Osteocyte (in vitro differentiated cells): ENCODE measurements at places on chromosomes 6 and 20. TPM values are rescaled to one million over a fixed set of nuclear protein-coding genes. Genes with fewer than 3 reads are reported as not detected.
A peak's percentile ranks its signal among the peaks of the same experiment; 100 is the strongest.

DNA sequence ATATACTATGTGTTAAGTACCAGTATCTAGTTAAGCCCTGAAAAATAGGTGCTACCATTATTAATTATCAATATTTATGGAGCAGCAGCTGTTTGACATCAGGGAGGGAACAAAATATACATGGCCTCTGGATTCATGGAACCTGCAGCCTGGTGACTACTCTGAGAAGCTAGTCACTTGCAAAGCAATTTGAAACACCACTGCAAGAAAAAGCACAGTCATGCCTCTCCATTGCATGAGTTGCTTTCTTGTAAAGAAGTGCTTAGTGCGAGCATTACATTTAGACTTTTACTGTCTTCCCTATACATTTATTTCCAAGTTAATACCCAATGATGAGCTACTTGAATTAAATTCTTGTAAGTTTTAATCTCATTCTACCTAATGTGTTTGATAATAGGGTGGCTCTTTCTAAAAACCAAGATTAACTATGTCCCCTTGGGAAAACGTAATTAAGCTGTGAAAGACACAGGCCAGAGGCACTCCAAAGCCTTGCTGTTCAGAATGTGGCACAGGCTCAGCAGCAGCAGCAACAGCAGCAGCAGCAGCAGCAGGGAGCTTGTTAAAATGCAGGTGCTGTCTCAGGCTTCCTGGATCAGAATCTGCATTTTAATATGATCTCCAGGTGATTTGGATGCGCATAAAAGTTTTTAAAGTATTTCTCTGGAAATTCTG, 83.6 kb downstream of the PFDN4 start:
- DNase-seq: no peak

POPDC3 gene
- 1.6 and 2.1 TPM in 2 replicates for total RNA-seq

VPS16 gene
- 45.2 and 51.1 TPM in 2 replicates for total RNA-seq

GRCh38 chr6:40196135-40196518, 261.9 kb upstream of the MOCS1 start:
- peak; percentile 65 for DNase-seq

SLC17A9 gene
- not detected in 2 replicates for total RNA-seq

DNA sequence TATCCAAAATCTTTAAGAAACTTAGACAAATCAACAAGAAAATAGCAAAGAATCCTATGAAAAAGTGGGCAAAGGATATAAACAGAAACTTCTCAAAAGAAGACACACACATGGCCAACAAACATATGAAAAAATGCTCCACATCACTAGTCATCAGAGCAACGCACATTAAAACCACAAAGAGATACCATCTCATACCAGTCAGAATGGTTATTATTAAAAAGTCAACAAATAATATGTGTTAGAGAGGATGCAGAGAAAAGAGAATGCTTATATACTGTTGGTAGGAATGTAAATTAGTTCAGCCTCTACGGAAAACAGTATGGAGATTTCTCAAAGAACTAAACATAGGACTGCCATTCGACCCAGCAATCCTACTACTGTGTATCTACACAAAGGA, 212.0 kb upstream of the DTNBP1 start:
- no peak for DNase-seq

TCF15 gene
- not detected in 2 replicates for total RNA-seq

CST5 gene
- total RNA-seq: not detected in 2 replicates

DNA sequence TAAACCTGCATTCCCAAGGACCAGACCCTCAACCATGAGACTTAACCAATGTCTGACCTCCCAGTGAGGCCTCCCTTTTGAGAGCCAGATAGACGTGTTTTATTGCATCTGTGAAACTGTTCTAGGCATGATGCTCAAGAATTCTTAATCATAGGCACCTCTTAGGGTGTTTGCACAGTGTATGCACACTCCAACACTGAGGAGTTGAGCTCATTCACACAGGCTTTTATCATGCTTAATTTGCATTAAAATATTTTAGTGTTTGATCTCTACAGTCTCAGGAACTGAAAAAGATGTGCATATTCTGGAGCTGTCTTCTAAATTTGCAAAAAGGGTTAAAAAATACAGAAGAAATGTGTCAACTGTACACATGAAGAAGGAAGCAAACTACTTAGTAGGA, 27.4 kb downstream of the RHAG start:
- no peak for DNase-seq

GRCh38 chr6:15854826-15855710, 192.2 kb upstream of the DTNBP1 start:
- no peak for DNase-seq

- DNase-seq: no peak
Observed at GRCh38 chr6:157579467-157580031, 198.6 kb downstream of the ZDHHC14 start.

DNA sequence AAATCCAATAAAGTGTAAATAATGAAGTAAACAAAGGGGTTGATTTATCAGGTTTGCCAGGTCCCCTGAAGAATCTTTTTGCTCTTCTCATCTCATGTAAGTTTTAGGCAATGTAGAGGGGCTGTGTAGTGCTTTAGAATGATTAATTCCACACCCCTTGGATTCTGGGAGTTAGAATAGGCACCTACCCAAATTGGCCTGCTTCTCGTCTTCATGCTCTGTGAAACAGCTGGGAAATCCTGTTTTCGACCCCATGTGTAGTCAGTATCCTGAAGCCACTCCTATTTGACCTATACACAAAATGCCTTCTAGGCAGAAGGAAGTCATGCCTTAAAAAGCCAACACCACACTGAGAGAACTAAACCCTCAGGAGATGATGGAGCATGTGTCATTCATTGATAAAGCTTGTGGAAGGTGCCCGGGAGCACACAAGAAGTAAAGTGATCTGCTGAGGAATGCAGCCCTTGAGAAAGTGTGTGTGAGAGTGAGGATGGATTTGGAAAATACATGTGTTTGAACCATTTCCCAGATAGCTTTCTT, 170.9 kb downstream of the KLHL32 start:
- no peak for DNase-seq

IYD gene
- total RNA-seq: not detected in 2 replicates

DNA sequence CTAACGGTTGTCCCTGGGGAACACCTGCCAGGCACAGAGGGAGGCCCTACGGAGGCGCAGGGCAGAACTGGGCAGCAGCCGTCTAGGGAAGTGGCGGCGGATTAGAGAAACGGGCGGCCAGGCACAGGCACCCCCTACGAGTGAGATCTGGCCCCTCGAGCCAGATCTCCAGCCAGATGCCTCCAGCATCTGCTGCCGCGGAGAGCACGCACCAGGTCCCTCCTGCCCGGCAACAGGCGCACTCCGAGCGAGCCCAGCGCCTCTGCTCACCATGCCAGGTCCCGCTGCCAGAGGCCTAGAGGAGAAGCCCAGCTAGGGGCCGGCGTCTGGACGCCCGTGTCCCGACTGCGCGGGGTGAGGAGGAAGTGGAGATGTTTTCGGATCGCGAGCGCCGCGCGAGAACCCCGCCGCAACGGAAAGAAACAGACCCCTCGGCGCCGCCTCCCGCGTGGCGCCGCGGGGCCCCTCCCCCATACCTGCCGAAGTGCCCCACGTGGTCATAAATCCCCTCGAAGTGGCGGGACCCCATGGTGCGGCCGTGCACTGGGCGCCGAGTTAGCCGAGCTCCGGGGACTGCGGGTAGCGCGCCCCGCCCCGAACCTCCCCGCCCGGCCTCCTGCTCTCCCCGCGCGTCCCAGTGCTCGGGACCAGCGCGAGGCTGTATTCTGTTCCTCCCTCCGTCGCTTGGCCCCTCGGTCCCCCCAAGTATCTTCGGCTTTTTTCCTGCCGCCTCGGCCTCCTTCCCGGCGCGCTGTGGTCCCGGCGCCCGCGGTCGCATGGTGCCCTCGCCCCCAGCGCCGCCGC, at the start of gene SLC22A16:
Gene SLC22A16, minus strand, starts transcription at position 568 of the 804 bp plus-strand sequence. Its CDS starts 39 bp downstream, at position 529.
- no peak for DNase-seq

DNA sequence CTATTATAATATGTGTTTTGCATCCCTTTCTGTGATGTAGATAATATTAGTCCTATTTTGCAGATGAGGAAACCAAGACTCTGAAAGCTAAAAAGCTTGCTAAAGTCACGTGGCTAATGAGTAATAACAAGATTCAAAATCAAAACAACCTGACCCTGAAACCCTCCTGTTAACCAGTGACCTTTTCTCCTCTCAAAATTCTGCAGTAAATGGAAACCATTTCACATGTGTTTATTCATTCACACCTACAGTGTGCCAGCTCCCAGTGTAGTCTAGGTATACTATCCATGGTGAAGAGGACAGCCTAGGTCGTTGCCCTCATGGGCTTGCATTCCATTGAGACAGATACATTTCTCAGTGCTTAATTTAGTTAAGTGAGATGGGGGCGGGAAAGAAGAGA, 30.6 kb upstream of the PHACTR2 start:
- DNase-seq: no peak

DNA sequence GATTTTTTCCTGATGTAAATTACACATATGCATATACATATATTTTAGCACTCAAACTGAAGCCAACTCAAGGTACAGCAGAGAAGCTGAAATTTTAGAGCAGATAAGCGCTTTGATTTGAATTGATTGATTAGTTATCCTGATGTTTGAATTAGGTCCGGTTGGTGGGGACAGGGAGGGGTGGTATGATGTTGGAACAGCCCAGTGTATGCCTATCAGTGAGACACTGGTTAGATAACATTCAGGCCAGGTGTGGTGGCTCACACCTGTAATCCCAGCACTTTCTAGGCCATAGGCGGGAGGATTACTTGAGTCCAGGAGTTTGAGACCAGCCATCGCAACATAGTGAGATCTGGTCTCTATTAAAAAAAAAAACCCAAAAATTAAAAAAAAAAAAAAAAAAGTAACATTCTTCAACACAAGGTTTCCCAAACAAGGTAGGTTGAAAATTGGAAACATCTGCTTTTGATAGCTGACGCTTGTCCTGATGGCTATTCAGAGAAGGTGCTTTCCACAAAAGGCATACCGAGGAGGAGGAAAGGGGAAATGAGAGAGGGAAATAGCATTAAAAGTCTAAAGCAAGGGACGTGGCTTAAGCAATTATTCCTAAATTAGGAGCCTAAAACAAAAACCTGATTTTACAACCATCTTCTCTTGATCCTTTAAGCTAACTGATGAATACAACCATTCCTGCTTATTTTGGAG, 288.4 kb upstream of the JARID2 start:
- DNase-seq: no peak

VGLL2 gene
- not detected in 2 replicates for total RNA-seq

DNA sequence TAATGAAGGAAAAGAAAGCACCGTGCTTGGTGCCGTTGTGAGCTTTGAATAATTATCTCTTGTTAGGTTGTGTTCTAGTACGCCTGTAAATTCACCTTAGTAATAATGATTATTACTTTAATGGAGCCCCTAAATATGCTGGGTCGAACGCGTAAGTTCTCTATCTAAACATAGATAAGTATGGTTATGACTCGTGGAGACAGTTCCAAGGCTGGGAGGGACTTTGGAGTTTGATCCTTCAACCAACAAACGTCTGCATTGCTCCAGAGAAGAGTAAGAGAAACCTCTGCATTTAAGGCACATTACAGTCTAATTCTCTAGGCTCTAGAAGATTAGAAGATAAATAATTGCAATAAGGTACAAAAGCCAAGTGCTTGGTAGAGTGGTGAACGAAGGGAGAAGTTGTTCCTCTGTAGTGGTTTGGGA, 514 bp downstream of the ACOT13 start:
- no peak for DNase-seq

ITCH gene
- 55.4 and 55.5 TPM in 2 replicates for total RNA-seq

DNA sequence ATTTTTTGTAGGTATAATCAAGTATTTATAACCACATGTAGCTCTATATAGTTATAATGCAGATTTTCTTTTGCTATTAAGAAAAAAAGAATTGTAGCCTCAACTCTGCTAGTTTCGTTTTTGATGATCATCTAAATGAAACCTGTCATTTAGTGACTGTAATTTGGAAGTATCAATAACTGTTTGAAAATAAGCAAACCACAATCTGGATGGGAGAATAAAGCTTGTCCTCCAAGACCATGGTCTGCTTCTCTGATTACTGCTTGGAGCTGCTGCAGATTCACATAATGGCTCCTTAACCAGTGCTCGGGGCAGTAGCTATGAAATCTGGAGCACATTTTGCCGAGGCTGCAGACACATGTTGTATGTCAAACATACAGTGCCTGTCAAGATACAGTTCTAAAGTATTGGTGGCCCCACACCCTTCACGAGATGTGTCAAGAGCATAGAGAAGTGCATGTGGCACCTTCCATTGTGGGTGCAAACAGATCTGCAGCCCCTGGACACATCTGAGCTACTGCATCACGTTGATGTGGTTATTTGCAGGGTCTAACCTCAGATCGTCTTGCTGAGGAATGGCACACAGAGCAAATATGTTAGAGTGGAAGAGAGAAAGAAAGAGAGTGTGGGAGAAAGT, 255.7 kb upstream of the SUPT3H start:
- no peak for DNase-seq

DNA sequence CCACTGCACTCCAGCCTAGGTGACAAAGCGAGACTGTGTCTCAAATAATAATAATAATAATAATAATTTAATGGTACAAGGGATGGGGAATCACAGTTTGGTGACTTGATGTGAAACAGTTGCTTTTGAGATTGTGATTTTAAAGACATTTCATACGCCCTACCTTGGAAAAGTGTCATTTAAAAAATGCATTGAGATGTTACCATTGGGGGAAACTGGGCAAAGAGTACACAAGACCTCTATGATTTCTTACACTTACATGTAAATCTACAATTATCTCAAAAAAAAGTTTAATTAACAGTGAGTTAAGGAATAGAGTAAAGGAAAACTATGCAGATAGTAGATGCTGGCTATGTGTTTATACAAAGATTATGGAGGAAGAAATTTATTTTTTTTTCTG, 22.3 kb downstream of the ADTRP start:
- DNase-seq: no peak

SLC22A1 gene
- 1.0 and 1.5 TPM in 2 replicates for total RNA-seq

DNA sequence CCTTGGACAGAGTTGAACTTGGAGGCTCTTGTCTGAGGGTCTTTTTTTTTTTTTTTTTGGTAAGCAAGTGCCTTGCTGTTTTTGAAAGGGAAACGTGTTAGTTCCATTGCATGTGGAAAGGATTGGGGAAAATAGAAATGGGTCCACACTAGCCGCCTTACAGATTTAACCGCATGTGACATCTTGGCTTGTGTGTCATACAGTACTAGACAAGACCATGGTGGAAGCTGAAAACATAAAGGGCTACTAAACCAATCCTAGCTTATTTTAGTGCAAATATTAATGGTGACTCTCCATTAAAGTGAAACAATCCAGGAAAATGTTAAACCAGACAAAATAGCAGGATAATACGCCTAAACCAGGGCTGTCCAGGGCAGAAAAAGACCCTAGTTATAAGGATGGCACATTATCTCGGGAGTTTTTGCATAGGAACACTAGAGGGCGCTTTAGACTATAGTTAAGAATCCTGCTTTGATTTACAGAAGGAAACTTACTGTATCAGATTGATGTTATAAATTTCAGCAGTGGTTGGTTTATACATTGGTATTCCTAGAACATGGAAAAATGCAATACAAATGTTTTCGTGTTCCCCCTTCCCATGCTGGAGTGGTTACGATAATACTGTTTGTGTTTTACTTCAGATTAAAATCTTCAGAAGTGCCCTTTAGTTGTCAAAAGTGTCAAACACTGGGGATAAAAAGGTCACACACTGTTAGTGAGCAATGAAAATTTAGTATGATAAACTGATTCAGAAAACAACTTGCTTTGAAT, 59.8 kb upstream of the DEK start:
- DNase-seq: no peak

KIF25 gene
- not detected in 2 replicates for total RNA-seq

GRCh38 chr6:93751969-93752368, 332.6 kb upstream of the EPHA7 start:
- DNase-seq: no peak
